ENCODE measurements at places on chromosomes 16 and 17. TPM values are rescaled to one million over a fixed set of nuclear protein-coding genes. Genes with fewer than 3 reads are reported as not detected.

EFTUD2 gene
- total RNA-seq: 145 TPM

DBNDD1 gene
- 0.15 TPM for total RNA-seq

NXPH3 gene
- total RNA-seq: not detected

TAT gene
- total RNA-seq: not detected

EPN3 gene
- not detected for total RNA-seq

TBC1D3G gene
- total RNA-seq: not detected

ATP2A1 gene
- 1.3 TPM for total RNA-seq

CRYBA1 gene
- not detected for total RNA-seq

C16orf86 gene
- total RNA-seq: 4.8 TPM

TMEM235 gene
- total RNA-seq: not detected

GNG13 gene
- total RNA-seq: not detected

RHBDL1 gene
- total RNA-seq: 1.7 TPM

HBM gene
- not detected for total RNA-seq

CCL8 gene
- total RNA-seq: not detected

CHST5 gene
- total RNA-seq: not detected

FAM171A2 gene
- 0.08 TPM for total RNA-seq

ZSWIM7 gene
- total RNA-seq: 18.1 TPM

VMO1 gene
- total RNA-seq: not detected

All from activated CD4-positive, alpha-beta T cell treated with anti-CD3 and anti-CD28 coated beads, Interleukin-2, amount 10 ng/mL, durations not matched to agents 7 days and 5 days (primary cell).